EL (cell line): ENCODE measurements at places on chromosomes 6 and 20.

DNA sequence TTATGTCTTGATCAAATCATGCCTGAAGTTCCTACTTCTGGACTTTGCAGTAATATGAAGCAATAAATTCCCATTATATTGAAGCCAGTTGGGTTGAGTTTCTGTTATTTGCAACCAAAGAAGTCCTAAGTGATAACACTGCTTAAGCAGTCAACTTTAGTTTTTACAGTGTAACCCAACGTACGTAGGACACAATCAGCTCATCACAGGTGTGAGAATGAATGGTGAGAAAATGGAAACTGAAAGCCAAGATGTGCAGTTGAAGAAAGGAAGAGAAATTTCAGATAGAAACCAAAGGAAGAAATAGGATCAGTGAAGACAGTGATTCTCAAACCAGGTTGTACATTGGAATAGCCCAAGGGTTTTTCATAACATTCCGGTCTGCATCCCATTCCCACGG is 211.4 kb upstream of the ZFP64 start:
- DNase-seq: no peak

DNA sequence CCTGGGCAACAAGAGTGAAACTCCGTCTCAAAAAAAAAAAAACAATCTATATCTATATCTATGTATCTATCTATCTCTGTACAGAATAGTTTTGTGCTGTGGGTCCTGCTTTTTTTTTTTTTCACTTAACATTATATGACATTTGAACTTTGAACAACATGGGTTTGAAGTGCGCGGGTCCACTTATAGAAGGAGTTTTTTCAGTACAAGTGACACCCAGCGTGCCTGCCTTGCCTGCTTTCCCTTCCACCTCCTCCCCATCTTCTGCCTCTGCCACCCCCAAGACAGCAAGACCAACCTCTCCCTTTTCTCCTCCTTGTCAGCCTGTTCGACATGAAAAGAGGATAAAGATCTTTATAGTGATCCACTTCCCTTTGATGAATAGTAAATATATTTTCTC is 102.2 kb upstream of the KCNG1 start:
- no peak for DNase-seq

DNA sequence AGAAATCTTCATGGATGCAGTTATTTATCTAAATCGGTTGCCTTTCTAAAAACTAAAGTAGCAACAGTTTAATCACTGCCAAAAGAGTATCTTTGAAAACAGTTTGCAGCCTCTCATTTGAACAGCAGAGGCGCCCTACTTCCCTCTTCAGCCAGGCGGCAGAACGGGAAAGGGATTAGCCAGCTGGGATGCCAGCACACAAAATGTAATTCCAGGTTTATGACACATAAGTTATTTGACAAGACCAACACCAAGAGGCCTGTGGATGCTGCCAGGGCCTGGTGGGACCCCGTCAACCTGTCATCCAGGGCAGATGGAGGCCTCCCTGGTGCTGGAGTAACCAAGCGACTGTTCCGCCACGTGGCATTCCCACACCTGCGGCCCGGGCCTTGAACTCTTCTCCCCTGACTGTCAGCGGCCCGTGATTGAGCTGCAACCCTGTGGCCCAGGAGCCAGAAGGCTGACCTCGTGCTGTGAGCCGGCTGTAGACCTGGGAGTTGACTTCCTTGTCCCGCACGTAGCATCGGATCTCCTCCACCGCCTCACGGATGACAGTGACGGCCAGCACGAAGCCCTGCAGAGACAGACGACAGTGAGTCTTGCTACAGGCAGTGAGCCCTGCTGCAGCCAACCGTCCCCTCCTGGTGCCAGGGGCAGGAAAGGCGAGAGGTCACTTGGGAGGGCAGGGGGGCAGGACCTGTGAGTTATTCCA is 55.5 kb downstream of the ATP9A start:
- no peak for DNase-seq

- no peak for DNase-seq
Observed at GRCh38 chr6:6639572-6639971, 51.1 kb downstream of the LY86 start.

GRCh38 chr6:6319952-6320811 is at the start of gene F13A1:
F13A1 (minus strand) TSS chr6:6320662; CDS start chr6:6318664, 1,998 bp downstream.
- DNase-seq: no peak

DNA sequence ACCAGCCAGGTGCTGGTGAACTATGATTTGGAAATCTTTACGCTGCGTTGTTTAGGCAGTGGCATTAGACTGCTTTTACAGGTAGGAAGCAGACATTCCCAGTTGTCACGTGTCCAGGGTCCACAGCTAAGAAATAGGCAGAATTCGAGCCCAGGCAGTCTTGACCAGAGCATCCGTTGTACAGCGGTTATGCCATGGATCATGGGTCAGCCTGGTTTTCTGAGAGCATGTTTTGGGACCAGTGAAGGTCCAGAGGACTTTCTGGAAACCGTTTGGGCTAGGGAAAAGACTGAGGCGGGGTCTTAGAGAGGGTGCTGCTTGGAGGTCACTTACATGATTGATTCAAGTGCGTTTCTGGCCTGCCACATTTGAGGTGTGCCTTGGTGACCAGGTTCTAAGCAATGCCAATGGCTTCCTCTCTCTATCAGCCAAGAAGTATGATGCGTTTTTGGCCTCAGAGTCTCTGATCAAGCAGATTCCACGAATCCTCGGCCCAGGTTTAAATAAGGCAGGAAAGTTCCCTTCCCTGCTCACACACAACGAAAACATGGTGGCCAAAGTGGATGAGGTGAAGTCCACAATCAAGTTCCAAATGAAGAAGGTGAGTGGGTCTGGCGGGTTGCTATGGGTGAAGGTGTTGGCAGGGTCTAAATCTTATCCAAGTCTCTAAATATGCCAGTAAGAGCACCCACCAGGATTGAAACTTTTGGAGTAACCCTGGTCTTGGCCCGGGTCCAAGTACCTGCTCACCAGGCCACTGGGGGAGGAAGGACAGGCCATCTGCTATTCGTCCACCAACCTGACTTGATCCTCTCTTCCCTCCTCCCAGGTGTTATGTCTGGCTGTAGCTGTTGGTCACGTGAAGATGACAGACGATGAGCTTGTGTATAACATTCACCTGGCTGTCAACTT is 1.8 kb downstream of the RPL10A start:
- peak; percentile 48 for DNase-seq

DNA sequence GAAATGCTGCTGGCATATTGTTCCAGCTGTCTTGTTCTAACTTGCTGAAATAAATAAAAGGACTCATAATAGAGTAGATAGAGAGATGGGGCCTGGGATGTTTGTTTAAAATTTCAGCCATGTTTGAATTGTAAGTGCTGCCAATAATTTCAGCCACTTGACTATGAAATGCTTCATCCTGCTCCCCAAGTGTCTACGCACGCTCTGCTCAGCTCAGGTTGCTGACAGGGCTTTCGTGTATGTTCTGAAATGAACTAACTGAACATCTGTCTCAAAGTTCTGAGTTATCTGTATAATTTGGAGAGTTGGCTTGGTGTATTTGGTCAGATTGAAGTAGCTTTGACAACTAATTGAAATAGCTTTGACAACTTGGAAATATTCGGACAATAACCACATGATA is 387.8 kb downstream of the BMP2 start:
- DNase-seq: no peak

- peak; percentile 14 for DNase-seq
Observed at GRCh38 chr20:58649288-58650180, 1.5 kb upstream of the STX16 start.

DNA sequence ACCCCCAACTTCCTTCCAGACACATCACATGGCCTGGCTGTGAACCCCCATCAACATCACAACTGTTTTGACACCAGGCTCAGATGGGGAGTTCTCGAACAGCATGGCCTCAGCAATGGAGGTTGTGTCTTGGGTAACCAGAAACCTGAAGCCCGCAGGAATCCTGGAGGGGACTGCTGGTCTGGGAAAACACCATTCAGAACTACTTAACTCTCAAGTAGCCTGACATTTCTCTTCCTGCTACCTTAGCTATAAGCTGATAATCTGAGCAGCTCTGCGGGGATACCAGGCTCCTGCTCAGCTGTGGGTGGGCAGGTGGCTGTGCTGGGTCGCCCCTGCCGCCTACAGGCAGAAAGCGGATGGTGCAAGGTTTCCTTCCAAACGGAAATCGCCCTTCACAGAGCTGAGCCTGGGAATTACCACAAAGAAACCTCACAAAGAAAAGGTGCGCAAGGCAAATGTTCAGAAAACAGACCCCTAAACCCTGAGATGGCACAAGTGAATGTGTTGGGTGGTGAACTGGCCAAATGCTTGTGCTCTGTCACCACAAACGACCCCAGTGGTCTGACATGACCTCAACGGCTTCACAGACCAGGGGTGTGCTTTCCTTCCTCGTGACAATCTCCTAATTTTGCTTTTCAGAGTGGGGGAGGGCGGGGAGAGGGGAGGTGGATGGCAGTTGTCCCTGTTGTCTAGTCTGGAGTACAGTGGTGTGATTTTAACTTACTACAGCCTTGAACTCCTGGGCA is 29.5 kb downstream of the SNX5 start:
- peak; percentile 62 for DNase-seq

- DNase-seq: peak; percentile 4
Observed at GRCh38 chr6:49787176-49787575, at the start of gene PGK2. PGK2 (minus strand) TSS chr6:49787285; CDS start chr6:49787187, 98 bp downstream.

DNA sequence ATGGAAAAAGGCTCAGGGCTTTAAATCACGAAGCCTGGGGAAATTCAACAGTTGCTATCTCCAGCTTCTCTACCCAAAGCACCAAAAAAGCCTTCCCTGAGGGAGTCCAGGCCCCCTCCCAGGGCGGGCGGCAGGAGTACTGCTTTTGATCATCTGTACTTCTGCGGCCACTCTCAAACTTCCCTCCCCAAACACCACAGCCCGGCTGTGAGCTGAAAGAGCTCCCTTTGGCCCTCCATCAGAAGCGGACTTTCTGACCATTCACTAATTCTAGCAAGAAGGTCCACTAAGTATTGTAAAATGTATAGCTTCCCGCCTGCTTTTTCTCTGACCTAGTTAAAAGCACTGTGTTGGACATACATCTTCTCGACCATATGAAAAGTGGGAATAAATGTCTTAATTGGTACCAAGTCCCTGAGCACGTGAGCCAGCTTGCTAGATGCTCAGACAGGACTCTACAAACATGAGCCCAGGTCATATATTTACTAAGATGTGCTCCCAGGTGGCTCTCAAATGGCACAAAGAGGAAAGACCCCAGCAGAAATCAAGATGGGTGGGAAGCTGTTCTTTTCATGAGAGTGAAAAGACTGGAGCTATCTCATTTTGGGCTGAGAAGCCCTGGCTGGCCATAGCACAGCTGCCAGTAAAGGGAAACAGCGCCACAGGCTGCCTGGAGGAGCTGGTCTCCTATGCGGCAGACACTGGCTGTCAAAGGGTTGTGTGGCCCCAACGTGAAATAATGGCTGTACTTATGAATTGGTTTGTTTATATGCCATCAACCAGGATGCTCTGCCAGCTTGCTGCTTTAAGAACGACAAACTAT is 58.6 kb downstream of the GFOD1 start:
- no peak for DNase-seq

DNA sequence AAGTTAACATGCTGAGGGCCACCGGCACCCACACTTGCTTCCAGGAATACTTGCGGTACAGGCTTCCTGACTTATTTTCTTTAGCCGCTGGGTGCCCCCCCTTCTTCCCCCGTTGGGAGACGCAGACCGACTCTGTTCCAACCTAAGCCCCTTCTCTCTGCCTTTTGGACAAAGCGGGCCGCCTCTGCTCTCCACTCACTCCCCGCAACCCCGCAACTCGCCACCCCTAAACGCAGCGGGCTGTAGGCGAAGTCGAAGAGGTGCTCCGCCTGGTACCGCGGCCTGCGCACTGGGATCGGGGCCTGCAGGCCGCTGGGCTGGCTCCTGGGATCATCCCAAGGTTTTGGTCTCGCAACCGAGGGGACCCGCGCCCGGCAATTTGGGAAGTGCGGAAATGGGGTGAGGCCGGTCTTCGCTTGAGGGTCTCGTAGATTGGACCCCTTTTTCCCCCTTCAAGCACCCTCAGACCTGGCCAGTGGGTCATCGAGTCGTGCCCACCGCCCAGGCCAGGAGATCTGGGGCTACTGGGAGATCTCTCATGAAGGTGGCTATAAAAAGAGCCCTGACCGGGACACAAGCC is 4.7 kb upstream of the FOXF2 start:
- no peak for DNase-seq

DNA sequence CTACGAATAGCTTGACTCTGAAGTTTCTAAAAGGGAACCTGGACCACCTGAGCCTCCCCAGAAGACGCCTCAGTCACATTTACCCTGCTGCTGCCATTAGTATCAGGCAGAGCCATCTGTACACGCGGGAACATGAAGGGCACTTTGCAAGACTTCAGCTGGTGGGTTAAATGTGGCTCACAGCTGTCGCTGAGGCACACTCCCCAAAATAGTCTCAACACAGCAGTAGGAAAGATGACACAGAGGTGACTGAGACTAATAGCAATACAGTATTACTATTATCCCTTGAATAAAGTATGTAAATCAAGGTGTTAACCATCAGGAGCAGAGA is 29.0 kb downstream of the PSMB1 start:
- DNase-seq: no peak

- DNase-seq: no peak
Observed at GRCh38 chr6:41372832-41373626, 37.6 kb downstream of the NCR2 start.

DNA sequence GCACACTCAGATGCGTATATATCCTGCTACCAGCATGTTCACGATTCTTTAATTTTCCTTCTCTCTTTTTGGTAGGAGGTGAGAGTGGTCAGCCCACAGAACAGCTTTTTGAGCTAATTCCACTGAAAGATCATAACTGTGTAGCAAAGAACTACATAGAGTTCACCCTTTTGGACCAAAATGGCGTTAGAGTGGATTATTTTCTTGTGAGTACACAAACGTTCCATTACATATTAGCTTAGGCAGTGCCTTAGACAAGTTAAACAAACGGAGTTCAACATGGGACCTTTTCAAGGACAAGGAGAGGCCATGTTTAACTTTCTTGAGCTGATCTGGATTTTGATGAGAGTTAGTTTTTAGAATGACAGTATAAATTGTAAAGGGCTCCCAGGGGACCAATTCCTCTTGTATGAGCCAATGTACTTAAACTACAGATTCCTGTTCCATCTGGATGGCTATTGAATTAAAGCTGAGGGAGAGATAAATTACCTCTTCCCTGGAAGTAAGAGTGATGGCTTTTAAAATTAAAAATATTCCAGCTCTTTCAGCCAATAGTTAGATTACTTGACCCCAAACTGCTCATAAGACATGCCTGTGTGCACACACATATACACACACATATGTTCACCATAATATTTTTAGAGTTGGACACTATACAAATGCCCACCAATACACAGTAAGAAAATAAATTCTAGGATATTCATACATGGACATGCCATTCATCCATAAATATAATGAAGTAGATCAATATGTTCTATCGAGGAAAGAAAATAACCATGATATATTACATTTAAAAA is 25.6 kb upstream of the ARMH2 start:
- no peak for DNase-seq

- DNase-seq: peak; percentile 1
Observed at GRCh38 chr20:23244156-23244915, 106.3 kb upstream of the NXT1 start.
